NCI-H2081 treated with DMSO at 0.1 percent for 48 hours (cell line): ENCODE measurements at places on chromosomes 5 and 9.

DNA sequence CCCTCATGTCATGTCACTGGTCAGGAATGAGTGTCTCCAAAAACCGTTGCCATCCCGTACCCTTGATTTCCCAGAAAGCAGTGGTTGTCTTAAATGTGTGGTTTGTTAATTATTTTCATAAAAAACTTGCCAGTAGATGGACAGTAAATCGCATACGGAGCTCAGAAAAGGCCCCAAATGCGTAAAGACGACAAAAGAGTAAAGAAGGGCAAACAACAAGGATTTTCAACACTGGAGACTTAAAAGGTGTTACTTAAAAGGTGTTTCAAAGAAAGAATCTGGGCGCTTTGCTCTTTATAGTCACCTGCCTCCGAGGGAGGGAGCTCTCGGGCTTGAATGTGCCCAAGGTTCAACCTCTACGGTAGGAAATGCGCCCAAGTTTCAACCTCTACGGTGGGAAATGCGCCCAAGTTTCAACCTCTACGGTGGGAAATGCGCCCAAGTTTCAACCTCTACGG is 734 bp downstream of the KIF27 start:
- peak; percentile 45 for DNase-seq

GRCh38 chr9:84698323-84698722 is 28.8 kb downstream of the NTRK2 start:
- DNase-seq, result no peak

GRCh38 chr5:38642189-38642911 is 85.9 kb upstream of the LIFR start:
- DNase-seq, result no peak

DNA sequence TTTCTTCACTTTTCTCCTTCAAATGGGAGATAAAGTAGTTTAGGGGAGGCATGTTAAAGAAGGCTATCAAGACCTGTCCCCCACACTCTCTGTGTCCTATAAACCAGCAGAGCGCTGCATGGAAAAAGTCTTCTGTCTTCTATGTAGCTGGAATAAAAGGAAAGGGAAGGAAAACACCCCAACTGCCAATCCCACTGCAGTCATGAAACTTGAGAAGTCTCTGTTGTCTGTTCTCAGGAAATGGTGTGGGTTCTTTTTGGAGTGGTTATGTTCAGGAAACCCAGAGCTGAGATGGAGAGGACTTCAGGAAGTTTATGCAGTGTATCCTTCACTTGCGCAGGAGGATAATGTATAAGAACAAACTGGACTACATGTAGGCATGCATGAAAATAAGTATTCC is 274.3 kb downstream of the GAS1 start:
- no peak for DNase-seq

- DNase-seq, result no peak
Measured at GRCh38 chr9:94140791-94141790, 56.8 kb downstream of the PTPDC1 start.

GRCh38 chr5:9494301-9494700 is 51.6 kb downstream of the SEMA5A start:
- DNase-seq, result no peak

DNA sequence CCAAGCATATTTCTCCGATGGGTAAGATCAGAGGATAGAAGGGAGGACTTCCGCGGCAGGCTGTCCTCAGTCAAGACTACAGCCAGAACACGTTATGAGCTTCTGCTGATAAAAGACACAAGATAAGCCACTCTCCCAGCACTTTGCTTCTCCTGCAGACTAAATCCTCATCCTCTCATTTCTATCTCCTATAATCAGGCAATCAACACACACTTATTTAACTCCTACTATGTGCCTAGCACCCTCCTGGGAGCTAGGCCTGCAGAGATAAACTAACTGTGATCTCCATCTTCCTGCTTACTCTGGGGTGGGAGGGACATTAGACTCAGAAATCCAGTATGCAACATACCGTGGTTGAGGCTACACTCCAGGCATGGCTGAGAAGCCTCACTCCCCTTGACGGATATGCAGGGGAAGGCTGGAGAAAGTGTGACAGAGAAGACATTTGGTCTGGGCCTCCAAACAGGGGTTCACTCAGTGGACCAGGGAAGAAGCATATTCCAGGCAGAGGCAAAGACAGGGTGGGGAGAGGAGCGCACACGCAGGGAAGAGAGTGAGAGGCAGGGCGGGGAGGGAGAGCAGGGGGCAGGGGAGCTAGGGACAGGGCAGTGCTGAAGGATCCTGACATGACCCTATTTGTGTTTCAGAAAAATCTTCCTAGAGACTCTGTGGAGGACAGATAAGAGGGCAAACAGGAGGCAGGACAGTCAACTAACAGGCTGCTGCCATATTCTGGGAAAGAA is 274.1 kb downstream of the DENND1A start:
- DNase-seq, result no peak

- no peak for DNase-seq
Measured at GRCh38 chr9:88652876-88653275, 117.9 kb downstream of the NXNL2 start.

DNA sequence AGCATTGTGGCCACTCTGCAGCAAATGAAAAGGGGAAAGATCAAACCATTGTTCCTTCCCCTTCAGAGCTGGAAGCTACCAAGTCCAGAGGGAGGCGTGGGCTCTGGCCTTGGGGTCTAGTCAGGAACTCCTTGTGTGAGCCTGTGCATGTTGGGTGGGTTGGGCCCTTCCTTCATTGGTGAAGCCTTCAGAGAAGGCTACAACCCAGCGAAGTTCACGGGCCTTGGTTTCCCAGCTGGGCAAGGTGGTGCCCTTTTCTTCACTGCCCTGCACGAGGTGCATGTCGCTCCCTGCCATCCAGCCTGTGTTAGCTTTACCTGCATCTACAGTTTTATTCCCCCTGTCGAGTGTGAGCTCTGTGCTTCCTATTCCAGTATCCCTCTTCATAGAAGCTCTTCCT is 84.7 kb downstream of the ZNF618 start:
- DNase-seq, result no peak

GRCh38 chr9:80175286-80176150 is 603.8 kb downstream of the TLE4 start:
- no peak for DNase-seq

DNA sequence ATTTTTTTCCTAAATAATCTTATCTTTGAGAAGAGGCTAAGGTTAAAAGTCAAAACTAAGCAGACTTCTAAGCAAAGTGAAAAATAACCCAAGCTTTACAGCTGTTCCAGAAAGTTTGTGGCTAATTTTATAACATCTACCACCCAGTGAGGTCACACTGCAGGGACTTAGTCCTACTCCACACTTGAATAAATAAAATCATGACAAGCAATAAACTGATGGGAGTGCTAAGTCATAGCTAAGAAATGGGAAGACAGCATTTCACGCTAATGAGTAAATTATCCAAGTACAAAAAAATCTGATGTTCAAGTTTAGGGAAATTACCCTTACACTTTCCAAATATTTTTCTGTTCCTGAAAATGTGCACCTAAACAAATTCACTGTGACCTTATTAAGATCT is 47.7 kb downstream of the ZNF608 start:
- no peak for DNase-seq

DNA sequence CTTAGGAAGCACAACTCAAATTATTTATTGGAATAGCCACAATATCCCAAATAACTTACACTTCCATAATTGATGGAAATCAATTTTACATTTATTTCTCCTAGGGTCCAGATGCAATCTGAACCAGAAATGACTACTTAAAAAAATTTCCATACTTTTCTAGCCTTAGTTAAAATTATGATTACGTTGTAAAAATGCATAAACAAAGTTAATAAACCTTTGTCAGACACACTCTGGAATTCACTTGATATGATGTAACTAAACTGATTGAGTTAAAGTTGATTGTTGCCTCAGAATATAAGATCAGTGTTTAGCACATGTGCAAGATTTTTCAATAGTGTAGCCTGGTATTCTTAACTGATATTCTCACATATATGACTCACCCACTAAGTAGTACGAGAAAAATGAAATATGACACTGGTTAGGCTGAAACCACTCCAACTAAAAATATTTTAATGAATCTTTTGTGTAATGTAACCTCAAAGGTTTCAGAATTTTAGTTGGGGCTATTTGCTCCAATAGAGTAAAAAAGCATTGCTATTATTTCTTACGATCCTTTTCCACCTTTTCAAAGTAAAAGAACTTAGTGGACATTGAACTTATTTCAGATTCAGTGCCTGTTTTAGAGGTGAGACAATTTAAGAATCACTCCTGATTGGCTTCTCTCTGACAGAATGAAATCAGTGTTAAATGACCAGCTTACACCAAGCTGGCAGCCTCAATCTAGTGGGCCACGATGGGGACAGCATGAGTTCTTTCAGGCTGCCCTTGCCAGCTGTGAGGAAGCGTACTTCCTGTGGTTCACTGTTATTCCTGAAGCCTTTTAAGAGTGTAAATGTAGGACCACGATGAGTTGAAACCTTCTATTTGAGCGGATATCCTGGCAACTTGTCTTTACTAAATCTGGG is 277.2 kb upstream of the CDH9 start:
- no peak for DNase-seq

- no peak for DNase-seq
Measured at GRCh38 chr5:53994148-53994547, 316.2 kb downstream of the ARL15 start.

- no peak for DNase-seq
Measured at GRCh38 chr5:1010181-1010510, 1.5 kb downstream of the NKD2 start.

DNA sequence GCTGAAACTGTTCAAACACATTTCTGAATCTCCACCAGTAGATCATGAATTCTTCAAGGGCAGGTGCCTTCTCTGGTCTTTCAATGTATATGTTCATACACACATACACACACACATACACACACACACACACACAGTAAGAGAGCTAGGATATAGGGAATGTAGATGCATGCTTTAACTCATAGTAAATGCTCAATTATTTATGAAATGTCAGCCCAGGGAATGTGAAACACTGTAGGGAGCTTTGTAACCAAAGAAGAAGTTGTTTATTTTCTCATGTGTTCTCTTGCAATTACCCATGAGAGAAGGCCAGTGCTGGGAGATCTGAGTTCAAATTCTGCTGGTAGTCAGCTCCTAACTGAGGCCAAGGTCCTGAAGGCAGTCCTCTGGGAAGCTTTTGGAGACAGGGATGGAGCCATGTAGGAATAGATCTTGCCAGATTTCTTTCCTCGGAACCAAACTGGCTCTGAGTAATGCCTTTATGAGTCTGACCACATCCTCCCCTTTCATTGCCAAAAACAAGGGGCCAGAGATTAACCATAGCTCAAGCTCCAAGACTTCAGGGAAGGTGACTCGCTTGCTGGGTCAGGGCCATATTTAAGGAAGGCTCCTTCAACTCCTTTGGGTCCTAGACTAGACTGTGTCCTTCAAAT is 487.0 kb upstream of the TNC start:
- DNase-seq, result no peak

GRCh38 chr9:132973713-132974112 is 4.8 kb upstream of the GFI1B start:
- no peak for DNase-seq

- no peak for DNase-seq
Measured at GRCh38 chr9:78133751-78134150, 102.1 kb upstream of the CEP78 start.

GRCh38 chr9:89353989-89354388 is 35.7 kb downstream of the SECISBP2 start:
- DNase-seq, result no peak

- DNase-seq, result no peak
Measured at GRCh38 chr9:23764219-23764618, 61.8 kb downstream of the ELAVL2 start.

- no peak for DNase-seq
Measured at GRCh38 chr5:69048230-69048629, 45.6 kb upstream of the SLC30A5 start.

DNA sequence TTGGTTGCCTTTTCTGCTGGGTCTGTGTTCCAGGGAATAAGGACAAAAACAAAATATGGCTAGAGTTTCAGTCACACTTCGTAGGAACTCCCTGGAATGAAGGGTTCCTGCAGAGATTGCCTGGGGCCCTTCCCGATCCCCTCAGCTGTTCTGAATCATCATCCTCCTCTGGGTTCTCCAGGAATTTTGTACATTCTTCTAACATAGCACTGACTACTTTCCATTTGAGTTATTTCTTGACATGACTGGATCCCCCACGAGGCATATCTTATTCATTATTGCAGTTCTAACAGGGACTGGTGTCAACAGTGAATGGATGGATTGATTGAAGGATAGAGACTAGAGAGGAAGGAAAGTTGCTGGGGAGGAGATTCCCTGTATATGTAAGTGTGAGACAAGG is 49.2 kb upstream of the TNC start:
- no peak for DNase-seq

- DNase-seq, result no peak
Measured at GRCh38 chr5:139660105-139660922, 12.2 kb downstream of the CXXC5 start.

- no peak for DNase-seq
Measured at GRCh38 chr5:132965120-132965519, 1.7 kb upstream of the AFF4 start.

- no peak for DNase-seq
Measured at GRCh38 chr5:6567835-6568234, 65.0 kb downstream of the NSUN2 start.

DNA sequence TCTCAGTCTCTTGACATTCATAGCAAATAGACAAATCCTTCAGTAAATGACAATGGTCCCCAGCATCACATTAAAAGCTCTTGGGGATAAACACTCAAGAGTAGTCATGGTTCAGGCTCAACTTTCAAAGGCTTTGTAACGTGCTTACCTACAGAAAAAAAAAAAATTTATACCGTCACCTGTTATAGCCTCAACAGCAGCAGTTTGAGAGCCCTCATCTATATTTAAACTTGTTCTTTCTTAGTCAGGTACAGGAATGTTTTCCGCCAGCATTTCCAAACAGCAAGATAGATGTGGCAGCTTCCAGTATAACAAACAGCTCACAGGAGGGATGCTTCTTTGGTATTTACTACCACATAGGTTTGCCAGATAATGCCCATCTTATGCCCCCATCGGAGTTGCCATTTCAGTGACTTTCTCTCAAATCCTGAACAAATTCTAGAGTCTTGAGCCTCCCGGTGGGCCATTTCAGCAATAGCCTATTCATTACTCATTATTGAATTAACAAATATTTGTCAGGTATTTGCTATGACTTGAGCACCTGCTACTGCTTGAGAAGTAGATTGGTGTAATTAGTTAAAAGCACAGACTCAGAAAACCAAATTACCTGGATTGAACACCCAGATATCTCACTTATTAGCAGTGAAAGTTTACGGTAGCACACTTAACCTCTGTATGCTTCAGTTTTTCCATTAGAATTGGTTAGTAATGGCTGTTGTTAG is 470.0 kb downstream of the EBF1 start:
- DNase-seq, result no peak

DNA sequence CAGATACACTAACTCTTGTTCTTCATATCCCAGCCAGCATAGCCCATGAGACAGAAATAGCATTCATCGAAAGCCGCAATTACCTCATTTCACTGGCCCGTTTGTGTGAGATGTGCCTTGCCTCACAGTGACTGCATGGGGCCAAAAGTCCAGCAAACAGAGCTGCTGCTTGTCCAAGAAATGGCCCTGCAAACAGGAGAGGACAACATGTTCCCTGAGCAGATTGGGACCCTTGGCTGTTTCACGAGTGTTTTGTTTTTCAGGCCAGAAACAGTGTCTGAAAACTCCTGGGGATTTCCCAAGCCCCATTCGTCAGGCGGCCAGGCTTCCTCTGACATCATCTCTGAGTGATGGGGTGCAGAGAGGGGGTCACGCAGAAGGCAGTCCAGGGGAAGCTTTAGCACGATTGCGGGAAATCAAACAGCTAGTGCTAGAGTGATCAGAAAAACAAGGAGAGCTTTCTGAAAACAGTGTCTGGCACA is 503.6 kb upstream of the PAPPA start:
- DNase-seq, result no peak
